A549 treated with Hydrocortisone at 1 μM for 4 hours (cell line): ENCODE measurements at places on chromosomes 7 and 10. TPM values are rescaled to one million over a fixed set of nuclear protein-coding genes. Genes with fewer than 3 reads are reported as not detected.

MKLN1 gene
- total RNA-seq = 30.0 to 37.3 TPM (median 34.3 TPM) in 5 replicates

AKR1E2 gene
- total RNA-seq = 6.3 to 7.3 TPM (median 7.0 TPM) in 5 replicates

COL1A2 gene
- total RNA-seq = not detected in 5 replicates

NPC1L1 gene
- total RNA-seq = 0.05 to 0.11 TPM (median 0.08 TPM) in 5 replicates

TMEM139 gene
- total RNA-seq = 0.53 to 1.5 TPM (median 0.68 TPM) in 5 replicates

HSPB1 gene
- total RNA-seq = 815 to 1,578 TPM (median 1,448 TPM) in 5 replicates

AKR1C3 gene
- total RNA-seq = 1,013 to 1,273 TPM (median 1,197 TPM) in 5 replicates

POLR1F gene
- total RNA-seq = 12.5 to 16.6 TPM (median 15.4 TPM) in 5 replicates

TMEM270 gene
- 0.10 to 0.28 TPM (median 0.13 TPM) in 3 of 5 replicates, not detected in the others for total RNA-seq

ALOX5 gene
- total RNA-seq = 0.20 to 0.62 TPM (median 0.30 TPM) in 5 replicates

TUBB8 gene
- 0.06 to 0.22 TPM (median 0.15 TPM) in 3 of 5 replicates, not detected in the others for total RNA-seq

IGF2BP3 gene
- 24.4 to 35.8 TPM (median 28.0 TPM) in 5 replicates for total RNA-seq
